ENCODE measurements at places on chromosomes 6 and 20.

GRCh38 chr20:677957-678356 lies 2.4 kb upstream of the SCRT2 start:
- no peak for DNase-seq

GRCh38 chr6:95589826-95590570 lies 12.7 kb downstream of the MANEA start:
- DNase-seq, result no peak

DNA sequence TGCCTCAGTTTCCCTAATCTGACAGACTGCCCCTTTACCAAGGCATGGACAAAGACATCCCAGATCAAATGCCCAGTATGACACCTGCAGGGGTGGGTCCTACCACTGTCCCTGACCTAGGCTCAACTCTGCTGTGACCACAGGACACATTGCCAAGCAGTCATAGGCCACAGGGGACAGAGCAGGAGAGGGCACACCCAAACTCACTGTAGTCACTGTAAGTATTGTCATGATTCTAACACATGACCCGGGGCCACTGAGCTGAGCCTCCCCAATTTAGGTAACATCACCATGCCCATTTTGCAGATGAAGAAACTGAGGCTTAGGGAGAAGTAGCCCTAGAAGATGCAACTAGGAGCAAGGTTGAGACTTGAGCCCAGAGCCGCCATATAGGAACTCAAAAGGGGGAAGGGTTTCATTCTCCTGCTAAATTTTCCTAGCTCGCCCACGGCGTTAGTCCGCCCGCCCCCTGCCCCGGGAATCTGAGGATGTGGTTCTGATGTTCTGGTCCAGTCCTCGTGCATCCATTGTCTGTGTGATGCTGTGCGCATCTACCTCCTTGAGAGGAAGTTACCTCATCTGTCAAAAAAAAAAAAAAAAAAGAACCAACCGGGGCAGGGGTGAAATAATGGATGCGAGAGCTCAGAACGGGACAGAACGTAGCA lies 44.8 kb downstream of the PMEPA1 start:
- no peak for DNase-seq

DNA sequence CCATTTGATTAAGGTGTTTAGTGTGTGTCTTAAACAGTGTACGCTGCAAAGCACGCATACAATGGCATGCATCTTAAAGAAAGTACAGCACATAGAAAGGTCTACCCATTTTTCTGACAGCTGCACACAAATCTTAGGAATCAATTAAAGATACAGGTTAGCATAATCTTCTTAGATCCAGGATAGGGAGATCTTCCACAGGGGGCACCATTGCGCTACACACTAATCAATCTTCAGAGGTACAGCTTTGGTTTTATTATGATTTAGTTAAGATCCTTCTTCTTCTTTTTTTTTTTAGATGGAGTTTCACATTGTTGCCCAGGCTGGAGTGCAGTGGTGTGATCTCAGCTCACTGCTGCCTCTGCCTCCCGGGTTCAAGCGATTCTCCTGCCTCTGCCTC lies 63.7 kb upstream of the BEND3 start:
- DNase-seq, result no peak

DNA sequence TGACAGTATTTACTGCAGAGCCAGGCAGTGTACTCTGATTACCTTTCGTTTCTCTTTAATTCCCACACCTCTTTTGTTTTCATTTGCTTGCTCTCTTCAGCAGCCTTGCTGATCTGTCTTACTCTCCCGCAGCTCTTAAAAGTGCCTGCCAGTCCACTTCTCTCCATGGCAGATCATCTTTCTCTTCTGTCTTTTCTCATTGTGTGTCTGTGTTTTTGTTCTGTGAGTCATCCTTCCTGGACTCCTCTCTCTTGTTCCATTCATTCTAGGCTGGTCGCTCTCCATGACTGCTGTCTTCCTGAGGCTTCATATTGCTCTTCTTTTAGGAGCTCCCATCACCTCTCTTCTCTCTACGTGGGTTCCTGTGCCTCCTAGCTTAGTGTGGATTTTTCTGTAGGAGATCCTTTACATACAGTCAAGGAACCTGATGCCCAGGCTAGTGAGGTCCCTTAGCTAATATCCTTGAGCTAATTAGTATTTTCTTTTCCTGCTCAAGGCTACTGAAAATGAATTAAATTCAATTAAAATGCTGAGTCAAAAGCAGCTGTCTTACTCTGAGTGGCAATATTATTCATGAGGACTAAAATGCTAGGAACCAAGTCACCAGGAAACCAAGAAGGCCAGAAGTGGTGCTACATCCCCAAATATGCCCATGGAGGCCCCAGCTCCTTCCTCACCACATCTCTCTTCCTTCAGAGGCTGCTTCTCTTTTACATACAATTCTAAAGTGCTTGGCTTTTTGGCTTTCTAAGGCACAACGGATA lies 86.1 kb downstream of the SLX4IP start:
- peak; percentile 80 for DNase-seq
